ENCODE measurements at places on chromosomes 2 and 18.

DNA sequence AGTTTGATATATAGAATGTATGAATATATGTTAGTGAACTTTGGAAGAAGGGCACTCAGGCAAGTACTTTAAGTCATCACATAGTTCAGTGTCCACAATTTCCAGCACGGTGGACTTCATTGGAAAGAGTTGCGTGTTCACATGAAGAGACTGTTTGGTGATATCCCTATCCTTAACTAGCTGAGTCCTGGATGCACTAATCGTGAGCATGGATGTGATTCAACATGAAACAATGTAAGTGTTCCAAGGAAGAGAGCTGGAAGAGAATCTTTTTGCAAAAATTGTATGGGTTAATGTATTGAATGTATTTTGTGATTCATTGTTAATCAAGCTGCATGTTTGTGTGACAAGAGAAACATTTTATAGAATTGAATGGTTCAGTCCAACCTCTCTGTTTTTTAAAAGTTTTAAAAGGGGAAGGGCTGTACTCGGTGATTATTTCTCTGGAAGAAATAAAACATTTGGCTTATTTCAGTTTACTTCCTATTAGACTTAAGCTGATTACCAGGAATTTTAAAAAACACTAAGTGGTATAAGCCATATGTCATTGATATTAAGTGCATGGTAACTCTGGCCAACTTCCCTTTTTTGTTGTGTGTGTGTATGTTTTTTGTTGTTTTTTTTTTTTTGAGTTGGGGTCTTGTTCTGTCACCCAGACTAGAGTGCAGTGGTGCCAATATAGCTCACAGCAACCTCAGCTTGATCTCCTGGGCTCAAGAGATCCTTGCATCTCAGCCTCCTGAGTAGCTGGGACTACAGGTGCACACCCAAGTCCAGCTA, 8.6 kb downstream of the XRCC5 start:
- DNase-seq: no peak

GRCh38 chr2:75251896-75252295, 52.6 kb upstream of the TACR1 start:
- DNase-seq: no peak

DNA sequence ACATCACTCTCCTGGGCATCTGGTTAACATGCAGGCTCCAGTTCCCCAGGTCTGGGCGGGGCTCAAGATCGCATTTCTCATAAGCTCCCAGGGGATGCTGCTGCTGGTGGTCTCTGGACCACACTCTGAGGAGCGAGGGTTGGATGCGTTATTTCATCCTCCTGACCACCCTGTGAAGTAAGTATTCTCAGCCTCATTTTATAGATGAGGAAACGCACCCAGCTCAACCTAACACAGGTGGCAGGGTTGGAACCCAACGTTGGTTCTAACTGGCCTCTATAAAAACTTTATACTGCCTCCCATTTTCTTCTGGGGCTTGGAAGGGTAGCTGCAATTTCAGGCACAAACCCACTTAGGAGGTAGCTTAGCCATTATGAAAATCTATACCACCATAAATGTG, 120.5 kb downstream of the FAM210A start:
- DNase-seq: no peak

DNA sequence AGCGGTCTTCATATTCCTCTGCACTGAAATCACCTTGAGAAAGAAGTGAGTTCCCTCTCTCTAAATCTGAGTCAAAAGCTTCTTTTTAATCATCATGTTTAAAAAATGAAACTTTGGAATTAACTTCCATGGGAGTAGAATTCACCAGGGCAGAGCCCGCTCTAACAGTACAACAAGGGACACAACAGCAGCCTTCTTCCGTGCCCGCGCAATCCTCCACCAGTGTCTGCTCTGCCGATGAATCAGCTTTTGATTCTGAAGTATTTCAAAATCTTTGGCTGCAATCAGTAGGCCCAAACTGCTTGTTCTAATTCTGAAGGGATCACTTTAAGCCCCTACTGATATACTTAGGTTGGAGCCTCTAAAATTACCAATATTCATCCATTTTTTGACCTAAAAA, 76.9 kb downstream of the USP40 start:
- no peak for DNase-seq

DNA sequence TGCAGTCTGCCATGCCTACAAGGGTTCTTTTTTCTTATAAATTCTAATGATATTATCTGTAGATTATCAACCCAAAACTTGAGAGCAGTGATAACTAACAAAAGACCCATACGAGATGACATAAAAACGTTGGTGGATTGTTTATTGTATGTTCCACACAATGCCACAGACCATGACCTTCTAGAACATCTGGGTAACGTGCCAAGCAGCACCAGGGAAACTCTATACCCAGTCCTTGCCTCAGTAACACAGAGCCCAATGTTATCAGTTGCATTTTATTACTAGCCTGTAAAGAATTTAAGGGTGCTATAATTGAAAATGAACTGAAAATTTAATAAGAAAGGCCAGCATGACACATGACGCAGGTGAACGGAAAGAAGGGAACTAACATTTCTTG, 99.1 kb upstream of the UGP2 start:
- DNase-seq: no peak

- DNase-seq: no peak
These were observed 36.6 kb downstream of the ZDBF2 start for GRCh38 chr2:206311026-206311425.

- DNase-seq: no peak
These were observed 231.4 kb downstream of the SEPTIN10 start for GRCh38 chr2:109382226-109382895.

GRCh38 chr2:20525041-20526035, 78.5 kb downstream of the RHOB start:
- no peak for DNase-seq

DNA sequence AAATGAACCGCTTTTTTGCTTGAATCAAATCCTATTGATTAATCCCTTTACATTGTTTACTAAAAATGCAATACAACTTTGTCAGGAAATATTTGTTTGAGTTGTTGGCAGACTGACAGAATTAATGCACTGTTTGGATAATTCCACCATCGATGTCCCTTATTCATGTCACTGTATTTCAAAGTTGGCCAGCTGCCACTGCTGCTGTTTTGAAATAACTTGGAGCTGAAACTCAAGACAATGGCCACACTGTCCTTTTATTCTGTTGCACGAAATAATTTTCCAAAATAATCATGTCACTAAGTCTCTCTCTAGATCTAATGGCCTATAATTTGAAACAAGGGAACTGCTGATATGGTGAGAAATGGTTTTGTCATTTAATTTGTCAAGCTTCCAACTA, 55.2 kb upstream of the PAX3 start:
- no peak for DNase-seq

GRCh38 chr2:161388146-161388779, 27.8 kb upstream of the TBR1 start:
- no peak for DNase-seq

- no peak for DNase-seq
These were observed 8.4 kb downstream of the ST8SIA5 start for GRCh38 chr18:46748466-46748865.

- DNase-seq: no peak
These were observed 28.4 kb downstream of the TMEM17 start for GRCh38 chr2:62477573-62477972.

DNA sequence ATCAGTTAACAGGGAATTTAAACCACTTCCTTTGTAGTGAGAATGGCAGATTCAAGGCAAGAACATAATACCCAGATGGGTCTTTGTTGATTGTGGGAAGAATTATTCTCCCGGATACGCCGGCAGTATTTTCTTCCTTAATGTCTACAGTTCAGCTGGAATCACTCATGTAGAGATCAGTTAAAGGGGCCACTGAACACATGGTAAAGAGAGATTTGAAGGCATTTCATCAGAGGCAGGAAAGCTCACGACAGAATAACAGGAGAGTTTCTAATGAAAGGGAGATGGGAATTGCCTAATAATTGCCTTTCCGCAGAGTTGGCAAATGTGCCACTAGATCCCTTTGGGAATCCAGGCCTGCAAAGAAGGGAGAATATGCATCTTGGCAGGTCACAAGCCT, 327.7 kb upstream of the ZNF804A start:
- no peak for DNase-seq

Data from vagina (tissue), 2 donors.